ENCODE measurements at places on chromosomes 7 and 10.

GRCh38 chr7:81924494-81924893, 154.6 kb upstream of the HGF start:
- no peak for DNase-seq

GRCh38 chr7:94154858-94155257, 150.7 kb upstream of the BET1 start:
- no peak for DNase-seq

DNA sequence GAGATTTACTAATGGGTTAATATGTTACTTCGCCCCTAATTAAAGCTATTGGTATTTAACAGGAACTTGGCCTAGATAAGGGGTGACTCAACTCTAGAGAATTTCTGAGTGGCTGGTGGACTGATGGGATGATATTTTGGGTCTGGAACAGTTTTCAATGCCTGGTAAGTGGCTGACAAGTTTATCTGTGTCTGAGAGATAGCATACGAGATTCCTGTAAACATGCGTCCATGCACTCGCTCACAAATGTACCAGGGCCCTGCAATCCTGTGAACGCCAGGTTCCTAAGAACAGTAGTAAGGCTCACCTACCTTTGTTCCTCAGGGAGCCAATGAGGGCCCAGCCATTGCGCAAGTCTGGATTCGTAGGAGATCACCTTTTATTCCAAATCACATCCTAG, 683.8 kb upstream of the ANKRD30A start:
- DNase-seq: no peak

DNA sequence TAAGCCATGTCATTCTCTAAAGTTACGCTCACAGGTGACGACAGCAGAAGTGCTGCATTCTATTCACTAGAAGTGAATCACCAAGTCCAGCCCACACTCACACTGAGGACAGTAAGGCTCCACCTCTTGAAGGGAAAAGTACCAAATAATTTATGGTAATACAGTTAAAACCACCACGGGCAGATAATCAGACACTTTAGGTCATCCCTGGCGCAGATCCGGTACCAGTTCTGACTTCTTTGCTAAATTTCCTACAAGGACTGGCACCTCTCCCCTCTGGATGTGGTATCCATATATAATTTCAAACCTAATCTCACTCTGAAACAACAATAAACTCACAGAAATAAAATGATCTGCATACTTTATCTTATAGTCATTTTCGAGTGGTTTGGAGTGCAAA, 954.7 kb upstream of the GHITM start:
- no peak for DNase-seq

- no peak for DNase-seq
Measured at GRCh38 chr7:127396184-127396583, 3.7 kb upstream of the ZNF800 start.

DNA sequence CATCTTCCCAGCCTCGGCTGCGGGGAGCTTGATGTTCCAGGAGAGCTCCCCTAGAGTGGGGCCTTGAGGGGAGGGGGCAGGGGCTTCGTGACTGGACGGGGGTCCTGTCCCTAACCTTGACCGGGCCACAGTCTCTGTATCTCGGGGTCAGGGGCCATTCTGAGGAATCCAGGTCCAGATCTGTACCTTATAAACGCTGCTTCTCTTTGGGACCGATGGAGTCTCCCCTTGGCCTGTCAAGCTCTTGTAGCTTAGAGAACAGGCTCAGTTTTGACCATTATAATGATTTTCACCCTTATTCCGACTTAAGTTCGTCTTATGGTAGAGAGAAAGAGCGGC, 831 bp downstream of the ZKSCAN5 start:
- DNase-seq: no peak

Data from renal cortex interstitium (tissue), 15 donors.